ENCODE measurements at places on chromosomes 4 and X.

GRCh38 chr4:183205709-183206108 is 106.7 kb downstream of the WWC2 start:
- DNase-seq, result no peak

GRCh38 chrX:133924548-133924947 is 60.8 kb downstream of the GPC3 start:
- DNase-seq, result no peak

DNA sequence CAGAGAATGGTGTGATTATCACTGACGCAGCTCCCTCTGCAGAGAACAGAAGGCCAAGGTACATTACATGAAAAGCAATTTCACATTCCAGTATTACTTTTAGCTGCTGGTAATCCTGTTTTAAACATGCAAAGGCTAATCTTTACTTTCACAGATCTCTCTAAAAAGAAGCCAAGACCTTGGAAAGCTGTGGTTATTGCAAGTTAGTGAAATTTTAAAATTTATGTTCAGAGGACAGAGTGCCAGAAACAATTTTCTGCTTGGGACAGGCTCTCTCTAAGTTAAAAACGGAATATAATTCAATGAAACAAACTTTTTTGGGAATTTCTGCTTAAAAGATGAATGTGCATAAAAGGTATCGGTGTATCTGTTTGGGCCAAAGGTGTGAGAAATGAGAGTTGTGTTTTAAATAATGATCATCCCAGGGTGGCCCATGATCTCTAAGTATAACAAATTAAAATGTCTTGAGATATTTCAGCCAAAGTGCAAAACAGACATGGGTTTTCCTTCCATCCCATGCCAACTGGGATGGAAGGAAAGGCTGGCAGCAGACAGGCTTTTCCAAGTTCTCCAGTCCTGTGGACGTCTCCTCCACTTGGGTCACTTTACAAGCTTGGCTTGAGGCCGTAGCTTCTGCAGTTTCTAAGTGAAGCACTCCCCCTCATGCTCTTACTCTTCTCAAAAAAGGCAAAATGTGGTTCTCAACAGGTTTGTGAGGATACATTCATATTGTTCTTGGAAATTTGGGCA is 118.0 kb downstream of the DRD5 start:
- no peak for DNase-seq

DNA sequence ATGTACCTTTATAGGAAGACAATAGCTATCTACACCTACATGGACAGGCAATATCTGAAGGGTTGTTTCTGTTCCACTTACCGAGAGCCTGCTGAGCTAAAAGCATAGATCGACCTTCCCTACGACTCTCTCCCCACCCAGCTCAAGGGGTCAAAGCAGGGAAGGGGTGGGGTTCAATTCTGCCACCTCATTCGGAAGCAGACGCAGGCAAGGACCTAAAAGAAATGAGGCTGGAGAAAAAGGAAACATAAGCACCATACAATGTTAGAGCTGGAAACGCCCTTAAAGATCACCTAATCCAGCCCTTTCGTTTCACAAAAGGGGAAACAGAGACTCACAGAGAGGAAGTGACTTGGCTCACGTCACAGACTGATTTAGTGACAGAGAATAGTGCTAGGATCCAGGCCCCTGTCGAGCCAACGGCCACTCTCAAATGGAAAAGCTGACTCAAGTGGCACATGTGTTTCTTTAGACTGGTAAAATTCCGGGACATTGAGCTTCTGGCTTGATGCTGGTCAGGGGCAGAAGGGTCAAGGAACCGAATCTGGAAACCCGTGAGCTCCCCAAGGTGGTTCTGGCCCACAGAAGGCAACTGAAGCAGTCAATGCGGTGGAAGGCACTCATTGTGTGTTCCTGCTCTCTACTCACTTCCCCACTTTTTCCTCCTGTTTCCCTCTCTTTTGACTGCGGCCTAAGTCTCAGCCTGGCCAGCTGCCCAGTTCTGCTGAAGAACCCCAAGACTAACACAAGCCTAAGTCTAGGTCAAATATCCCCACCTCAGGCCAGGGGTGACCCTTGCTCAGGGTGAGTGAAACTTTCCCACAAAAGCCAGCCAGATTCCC is 7.5 kb downstream of the SEPTIN6 start:
- peak; percentile 24 for DNase-seq

- no peak for DNase-seq
Measured at GRCh38 chr4:139416073-139416673, 37.7 kb upstream of the RAB33B start.

DNA sequence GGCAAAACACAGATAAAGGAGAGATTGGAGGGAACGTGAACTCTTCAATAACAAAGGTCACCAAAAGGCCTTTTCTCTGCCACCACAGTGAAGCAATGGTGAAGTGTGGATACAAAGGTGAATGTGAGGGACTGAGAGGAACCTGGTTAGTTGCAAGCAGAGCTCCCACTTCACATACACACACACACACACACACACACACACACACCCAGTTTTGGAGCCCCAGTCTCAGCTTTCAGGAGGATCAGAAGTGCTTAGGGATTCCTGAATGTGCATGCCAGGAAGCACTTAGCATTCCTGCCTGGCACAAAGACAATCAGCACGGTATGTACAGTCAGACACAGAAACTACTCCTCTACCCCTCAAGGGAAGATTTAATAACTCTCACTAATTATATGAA is 71.5 kb downstream of the ARHGEF9 start:
- DNase-seq, result no peak

DNA sequence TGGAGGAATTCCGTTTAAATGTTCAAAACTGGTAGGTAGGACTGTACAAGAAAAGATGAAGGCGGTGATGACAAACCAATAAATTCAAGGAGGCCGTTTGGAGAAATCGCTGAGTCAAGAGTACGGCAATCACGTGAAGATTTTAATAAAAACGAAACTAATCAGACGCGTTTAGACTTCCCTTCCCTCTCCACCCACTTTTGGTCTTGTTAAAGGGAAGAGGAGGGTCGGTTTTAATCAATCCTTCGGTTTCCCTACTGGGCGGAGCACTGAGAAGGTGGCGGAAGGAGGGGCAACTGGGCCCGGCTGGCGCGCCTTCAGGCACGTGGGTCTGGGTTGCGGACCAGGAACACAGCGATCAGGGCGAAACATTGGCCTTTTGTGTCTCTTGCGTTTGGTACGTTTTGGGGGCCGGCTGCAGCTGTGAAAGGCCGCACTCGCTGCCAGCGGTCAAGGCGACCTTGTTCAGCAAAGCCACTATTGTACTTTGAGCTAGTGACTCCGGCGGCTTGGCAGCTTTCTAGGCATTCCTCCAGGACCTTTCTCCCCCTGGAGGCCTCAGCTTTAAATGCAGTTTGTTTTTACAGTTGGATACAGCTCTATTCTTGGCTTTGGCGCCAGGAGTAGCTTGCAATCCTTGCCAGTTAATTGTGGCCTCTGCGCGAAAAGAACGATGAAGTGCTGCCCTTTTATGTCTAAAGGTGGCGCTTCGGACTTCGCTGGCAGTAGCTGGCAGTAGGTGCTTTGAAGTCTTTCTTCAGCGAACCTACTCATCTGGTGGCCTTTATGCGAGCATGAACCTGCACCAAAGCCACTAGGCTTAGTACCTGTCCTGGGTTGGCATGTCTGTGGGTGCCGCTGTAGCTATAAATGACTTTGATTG is 16.8 kb upstream of the LAMP2 start:
- DNase-seq, result peak; percentile 49

DNA sequence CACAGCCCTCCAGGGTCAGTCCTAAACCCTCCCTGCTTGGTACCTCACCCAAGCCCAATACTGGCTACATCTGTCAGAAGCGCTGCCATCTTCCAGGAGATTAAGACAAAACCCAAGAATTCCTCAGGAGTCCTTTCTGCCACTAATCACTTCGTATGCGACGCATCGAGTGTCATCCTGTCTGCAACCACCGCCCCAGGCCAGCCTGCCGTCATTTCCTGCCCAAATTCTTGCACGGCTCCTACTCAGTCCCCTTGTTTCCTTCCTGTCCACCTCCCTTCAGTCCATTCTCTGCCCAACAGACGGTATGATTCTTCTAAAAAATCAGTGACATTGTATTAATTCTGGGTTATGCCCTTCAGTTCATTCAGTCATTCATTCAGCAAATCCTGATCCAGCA is 113.6 kb downstream of the NFKB1 start:
- no peak for DNase-seq

DNA sequence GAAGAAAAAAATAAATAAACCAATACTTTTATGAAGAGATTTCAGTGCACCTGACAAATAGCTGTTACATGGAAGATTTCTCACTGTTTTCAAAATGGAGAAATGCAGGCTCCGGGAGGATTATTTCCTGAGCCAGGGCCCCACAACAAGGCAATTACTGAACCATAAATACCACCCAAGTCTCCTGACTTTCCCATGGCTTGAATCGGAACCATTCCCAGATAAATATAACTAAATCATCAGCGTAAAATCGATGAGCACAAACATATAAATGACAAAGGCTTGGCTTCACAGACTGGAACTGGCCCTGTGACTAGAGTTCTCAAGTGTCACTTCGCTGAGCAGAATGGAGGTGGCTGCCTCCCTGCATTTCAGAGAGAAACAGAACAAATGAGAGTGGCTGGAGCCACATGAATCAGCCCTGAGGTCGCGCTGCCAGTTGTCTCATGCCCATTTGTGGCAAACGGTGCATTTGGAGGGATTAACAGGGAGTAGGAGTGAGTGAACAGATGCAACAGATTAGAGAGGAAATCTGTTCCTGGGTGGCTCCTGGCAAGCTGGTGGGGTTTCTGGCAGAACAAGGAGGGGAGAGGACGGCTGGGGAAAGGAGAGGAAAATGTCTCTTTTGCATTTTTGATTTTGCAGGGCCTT is 57.3 kb upstream of the STIM2 start:
- DNase-seq, result peak; percentile 20
